Mesothelial cell of epicardium (in vitro differentiated cells): ENCODE measurements at places on chromosomes 7 and 10.

DNA sequence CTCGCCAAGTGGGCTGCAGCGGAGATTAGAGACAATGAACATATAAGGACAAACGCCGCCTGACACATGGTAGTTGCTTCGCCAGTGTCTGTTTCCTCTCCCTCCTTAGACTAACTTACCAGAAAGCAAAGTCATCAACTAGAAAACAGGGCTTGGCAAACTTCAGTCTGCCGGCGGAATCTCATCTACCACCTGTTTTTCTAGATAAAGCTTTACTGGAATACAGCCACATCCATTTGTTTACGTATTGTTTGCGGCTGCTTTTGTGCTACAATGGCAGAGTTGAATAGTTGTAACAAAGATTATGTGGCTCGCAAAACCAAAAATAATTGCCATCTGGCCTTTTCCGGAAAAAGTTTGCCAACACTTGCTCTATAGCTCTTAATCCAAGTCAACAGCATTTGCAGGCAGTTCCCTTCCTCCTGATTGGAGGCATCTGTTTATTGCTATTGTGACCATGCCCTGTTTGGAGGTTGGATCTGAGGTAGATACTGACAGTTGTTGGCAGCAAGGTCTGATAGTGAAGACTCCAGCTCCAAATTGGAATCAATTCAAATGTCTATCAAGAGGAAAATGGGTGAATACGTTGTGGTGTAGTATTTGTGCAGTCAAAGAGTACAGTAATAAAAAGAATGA lies 260.6 kb downstream of the POU6F2 start:
- H3K4me3 ChIP-seq: no peak overlapping the region
- H3K27ac ChIP-seq: no peak overlapping the region
- peaks cover 8% of the 10 kb centered on the region for H3K27me3 ChIP-seq
- H3K4me1 ChIP-seq: no peaks in the 10 kb centered on the region

DNA sequence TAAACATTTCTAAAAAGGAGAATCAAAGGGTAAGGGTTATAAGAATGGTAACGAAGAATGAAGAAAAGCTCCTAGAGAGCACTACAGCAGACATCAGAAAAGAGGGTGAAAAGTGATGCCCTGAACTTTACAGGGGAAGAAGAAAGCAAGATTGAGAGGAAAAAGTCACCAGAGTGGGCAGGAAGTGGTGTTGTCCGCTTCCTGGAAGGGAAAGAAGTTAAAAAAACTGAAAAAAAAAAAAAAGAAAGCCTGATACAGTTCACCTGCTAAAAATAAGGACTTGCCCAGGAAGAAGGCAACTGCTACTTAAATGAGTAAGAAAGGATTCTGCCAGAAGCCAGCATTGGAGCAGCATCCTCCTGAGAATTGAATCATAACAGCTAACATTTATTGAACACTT lies 330.1 kb upstream of the PHF14 start:
- no peak overlapping the region for H3K4me3 ChIP-seq
- no peaks in the 10 kb centered on the region for H3K27me3 ChIP-seq
- H3K4me1 ChIP-seq: peaks cover 6% of the 10 kb centered on the region

- no peak for DNase-seq
- H3K27me3 ChIP-seq: no peaks in the 10 kb centered on the region
- no peaks in the 10 kb centered on the region for H3K4me1 ChIP-seq
- H3K4me3 ChIP-seq: no peak overlapping the region
Observed at GRCh38 chr7:1883834-1884582, 213.9 kb downstream of the ELFN1 start.

GRCh38 chr10:92756201-92757065 lies 66.7 kb downstream of the HHEX start:
- no peak for DNase-seq
- H3K27ac ChIP-seq: peak overlapping the region; percentile 69
- no peak overlapping the region for H3K4me3 ChIP-seq
- H3K27me3 ChIP-seq: no peaks in the 10 kb centered on the region

GRCh38 chr7:64180989-64181388 lies 26.0 kb upstream of the ZNF735 start:
- H3K27me3 ChIP-seq: no peaks in the 10 kb centered on the region
- H3K27ac ChIP-seq: no peak overlapping the region
- H3K36me3 ChIP-seq: peaks cover 1% of the 10 kb centered on the region
- DNase-seq: no peak

DNA sequence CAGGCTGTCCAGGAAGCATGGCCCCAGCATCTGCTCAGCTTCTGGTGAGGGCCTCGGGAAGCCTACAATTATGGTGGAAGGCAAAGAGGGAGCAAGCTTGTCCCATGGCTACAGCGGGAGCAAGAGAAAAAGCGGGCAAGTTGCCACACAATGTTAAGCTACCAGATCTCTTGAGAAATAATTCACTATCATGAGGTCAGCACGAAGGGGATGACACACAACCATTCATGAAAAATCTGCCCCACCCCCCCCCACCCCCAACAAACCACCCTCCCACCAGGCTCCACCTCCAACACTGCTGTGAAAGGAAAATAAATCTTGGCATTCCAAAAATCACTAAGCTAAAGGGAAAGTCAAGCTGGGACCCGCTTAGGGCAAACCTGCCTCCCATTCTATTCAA lies 545.8 kb upstream of the NRP1 start:
- no peak for DNase-seq
- no peak overlapping the region for H3K4me3 ChIP-seq
- no peak overlapping the region for H3K27ac ChIP-seq
- no peaks in the 10 kb centered on the region for H3K27me3 ChIP-seq
- H3K4me1 ChIP-seq: peaks cover 26% of the 10 kb centered on the region
- H3K36me3 ChIP-seq: no peaks in the 10 kb centered on the region

- H3K4me3 ChIP-seq: no peak overlapping the region
- H3K4me1 ChIP-seq: peaks cover 18% of the 10 kb centered on the region
- H3K27ac ChIP-seq: peak overlapping the region; percentile 48
- H3K27me3 ChIP-seq: no peaks in the 10 kb centered on the region
- no peak for DNase-seq
Observed at GRCh38 chr10:73644015-73644743, 2.9 kb upstream of the MYOZ1 start.

- H3K4me3 ChIP-seq: peak overlapping the region; percentile 44
- no peak for DNase-seq
- H3K4me1 ChIP-seq: peaks cover 58% of the 10 kb centered on the region
- peak overlapping the region; percentile 80 for H3K27ac ChIP-seq
- H3K36me3 ChIP-seq: no peaks in the 10 kb centered on the region
- H3K27me3 ChIP-seq: no peaks in the 10 kb centered on the region
Observed at GRCh38 chr10:121572859-121573537, 25.2 kb downstream of the FGFR2 start.

- H3K36me3 ChIP-seq: no peaks in the 10 kb centered on the region
- no peak for DNase-seq
- no peak overlapping the region for H3K27ac ChIP-seq
- H3K27me3 ChIP-seq: no peaks in the 10 kb centered on the region
- H3K4me1 ChIP-seq: peaks cover 2% of the 10 kb centered on the region
Observed at GRCh38 chr10:27687326-27687725, 58.3 kb downstream of the MKX start.

DNA sequence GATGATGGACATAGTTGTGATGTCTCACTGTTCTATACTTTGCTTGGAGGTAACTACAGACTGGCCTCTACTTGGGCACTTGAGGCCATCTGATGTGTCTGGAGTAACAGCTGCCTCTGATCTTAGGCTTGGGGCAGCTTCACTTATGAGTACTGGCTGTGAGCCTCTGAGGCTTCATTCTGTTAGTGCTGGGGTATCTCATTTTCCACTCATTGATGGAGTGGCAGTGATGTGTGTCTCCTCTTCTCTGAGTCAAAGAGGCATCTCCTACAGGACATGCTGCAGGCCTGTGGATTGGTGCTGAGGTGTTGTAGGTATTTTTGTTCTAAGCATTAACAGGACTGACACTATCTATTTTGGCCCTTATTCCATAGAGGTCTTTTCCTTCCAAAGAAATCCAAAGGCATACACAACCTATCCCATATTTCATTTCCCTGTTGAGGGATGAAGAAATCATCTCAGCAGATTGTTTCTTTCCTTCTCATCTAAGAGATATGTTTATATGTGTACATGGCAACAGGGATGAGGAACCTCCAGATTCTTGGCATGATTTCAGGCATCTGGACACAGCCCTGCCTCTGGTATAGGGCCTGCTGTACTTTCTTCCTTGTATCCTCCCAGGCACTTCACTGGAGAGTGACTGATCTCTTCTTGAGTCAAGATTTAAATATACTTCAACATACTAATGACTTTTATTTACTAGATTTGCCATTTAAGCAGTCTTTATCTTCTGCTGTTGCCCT lies 65.7 kb upstream of the NOBOX start:
- no peak for DNase-seq
- H3K27ac ChIP-seq: no peak overlapping the region
- peaks cover 9% of the 10 kb centered on the region for H3K4me1 ChIP-seq
- H3K36me3 ChIP-seq: no peaks in the 10 kb centered on the region

DNA sequence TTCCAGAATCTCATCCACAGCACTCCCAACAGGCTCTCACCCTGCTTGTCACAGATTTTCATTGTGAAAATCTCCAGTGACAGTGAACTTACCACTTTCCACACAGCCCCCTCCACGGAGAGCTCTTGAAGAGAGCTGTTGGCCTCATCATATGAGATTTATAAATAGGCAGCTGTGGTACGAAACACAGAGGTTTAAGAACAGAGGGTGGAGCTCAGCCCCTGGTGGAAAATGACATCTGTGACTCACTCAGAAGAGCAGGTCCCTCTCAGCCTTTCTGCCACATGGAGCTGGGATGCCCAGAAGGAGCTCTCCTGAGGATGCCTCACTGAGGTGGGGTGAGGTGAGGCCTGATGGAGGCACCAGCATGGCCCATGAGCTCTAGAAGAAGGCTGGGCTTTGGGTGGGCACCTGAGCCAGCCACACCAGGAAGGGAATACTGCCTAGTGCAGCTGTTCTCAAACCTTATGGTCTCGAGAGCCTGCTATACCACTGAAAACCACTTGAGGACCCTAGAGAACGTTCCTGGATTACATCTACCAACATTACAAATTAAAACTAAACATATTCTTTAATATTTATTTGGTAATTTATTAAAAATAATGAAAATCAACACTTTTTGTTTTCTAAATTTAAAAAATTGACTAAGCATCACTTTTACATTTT lies 25.8 kb upstream of the EEPD1 start:
- DNase-seq: no peak
- no peak overlapping the region for H3K27ac ChIP-seq
- H3K27me3 ChIP-seq: peaks cover 3% of the 10 kb centered on the region
- H3K36me3 ChIP-seq: peaks cover 6% of the 10 kb centered on the region
- peaks cover 9% of the 10 kb centered on the region for H3K4me1 ChIP-seq

- peak overlapping the region; percentile 84 for H3K4me3 ChIP-seq
- no peak for DNase-seq
- no peaks in the 10 kb centered on the region for H3K36me3 ChIP-seq
- H3K27me3 ChIP-seq: no peaks in the 10 kb centered on the region
Observed at GRCh38 chr7:23472046-23472445, 1.8 kb upstream of the IGF2BP3 start.

- H3K36me3 ChIP-seq: no peaks in the 10 kb centered on the region
- H3K27me3 ChIP-seq: no peaks in the 10 kb centered on the region
- H3K27ac ChIP-seq: no peak overlapping the region
- H3K4me3 ChIP-seq: no peak overlapping the region
Observed at GRCh38 chr7:88455696-88456095, 149.0 kb upstream of the STEAP4 start.

GRCh38 chr7:74178632-74179031 lies 4.5 kb downstream of the EIF4H start:
- H3K36me3 ChIP-seq: peaks cover 7% of the 10 kb centered on the region
- H3K4me3 ChIP-seq: no peak overlapping the region
- peaks cover 45% of the 10 kb centered on the region for H3K4me1 ChIP-seq
- H3K27ac ChIP-seq: peak overlapping the region; percentile 88

DNA sequence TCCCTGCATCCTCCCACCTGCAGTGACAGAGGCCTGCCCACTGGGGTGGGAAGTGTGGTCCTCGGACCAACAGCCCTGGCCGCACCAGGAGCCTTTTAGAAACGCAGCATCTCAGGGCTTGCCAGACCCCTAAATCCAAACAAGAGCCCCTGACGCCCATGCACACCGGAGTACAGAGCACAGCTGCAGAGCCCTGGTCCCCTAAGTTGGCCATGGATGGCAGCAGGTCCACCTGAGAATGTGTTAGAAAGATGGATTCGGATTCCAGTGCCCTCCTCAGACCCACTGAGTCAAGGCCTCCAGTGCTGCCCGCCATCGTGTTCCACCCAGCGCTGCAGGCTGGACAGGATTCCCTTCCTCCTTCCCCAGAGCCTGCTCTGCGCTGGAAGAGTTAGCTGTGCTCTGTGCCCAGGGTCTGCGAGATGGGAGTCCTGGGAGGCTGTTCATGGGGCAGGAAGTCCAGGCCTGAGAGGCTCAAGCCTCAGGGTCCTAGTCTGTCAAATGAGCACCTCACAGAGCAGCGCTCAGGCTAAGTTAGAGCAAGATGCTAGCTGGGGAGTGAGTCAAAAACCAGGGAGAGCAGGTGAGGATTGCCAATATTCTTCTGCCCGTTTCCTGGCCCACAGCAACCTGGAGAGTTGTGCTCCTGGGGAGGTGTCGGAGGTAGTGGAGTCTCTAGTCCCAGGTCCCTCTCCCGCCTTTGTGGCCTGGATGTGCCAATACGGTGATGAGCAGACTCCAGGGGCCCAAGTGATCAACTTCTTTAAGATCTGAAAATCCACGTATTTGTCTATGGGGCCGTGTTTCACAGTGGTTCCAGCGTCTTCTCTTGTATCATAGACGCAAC lies 95.9 kb upstream of the GPR26 start:
- no peaks in the 10 kb centered on the region for H3K4me1 ChIP-seq
- no peaks in the 10 kb centered on the region for H3K36me3 ChIP-seq
- peak; percentile 29 for DNase-seq
- no peak overlapping the region for H3K4me3 ChIP-seq

- no peaks in the 10 kb centered on the region for H3K4me1 ChIP-seq
- H3K27ac ChIP-seq: no peak overlapping the region
- peaks cover 12% of the 10 kb centered on the region for H3K36me3 ChIP-seq
- no peak for DNase-seq
Observed at GRCh38 chr10:73229567-73229966, 17.5 kb downstream of the DNAJC9 start.

DNA sequence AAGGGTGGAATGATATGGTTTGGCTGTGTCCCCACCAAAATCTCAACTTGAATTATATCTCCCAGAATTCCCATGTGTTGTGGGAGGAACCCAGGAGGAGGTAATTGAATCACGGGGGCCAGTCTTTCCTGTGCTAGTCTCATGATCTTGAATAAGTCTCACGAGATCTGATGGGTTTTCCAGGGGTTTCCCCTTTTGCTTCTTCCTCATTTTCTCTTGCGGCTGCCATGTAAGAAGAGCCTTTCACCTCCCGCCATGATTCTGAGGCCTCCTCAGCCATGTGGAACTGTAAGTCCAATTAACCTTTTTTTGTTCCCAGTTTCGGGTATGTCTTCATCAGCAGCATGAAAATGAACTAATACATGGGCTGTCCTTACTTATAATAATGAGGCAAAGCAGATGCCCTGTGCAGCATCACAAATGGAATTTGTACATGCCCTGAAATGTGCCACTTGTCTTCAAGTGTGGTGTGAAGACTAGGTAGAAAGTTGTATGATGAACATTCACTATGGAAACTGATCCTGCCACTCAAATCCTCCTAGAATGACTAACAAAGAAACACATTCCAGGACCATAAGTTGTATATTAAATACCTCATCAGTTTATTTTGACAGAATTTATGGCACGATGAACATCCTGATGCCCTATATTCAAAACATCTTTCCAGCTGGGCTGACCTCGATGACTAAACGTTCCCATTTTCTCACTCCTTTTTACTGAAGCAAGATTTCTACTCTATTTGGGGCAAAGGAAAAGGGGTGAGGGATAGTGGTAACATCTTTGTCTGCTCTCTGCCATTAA lies 122.8 kb upstream of the CTTNBP2 start:
- no peak overlapping the region for H3K27ac ChIP-seq
- no peak for DNase-seq
- H3K4me3 ChIP-seq: no peak overlapping the region
- no peaks in the 10 kb centered on the region for H3K36me3 ChIP-seq
- peaks cover 26% of the 10 kb centered on the region for H3K4me1 ChIP-seq
- no peaks in the 10 kb centered on the region for H3K27me3 ChIP-seq
